Activated CD4-positive, alpha-beta T cell treated with anti-CD3 and anti-CD28 coated beads for 36 hours (primary cell): ENCODE measurements at places on chromosomes 3 and 15.
A peak's percentile ranks its signal among the peaks of the same experiment; 100 is the strongest.

GRCh38 chr3:156808025-156808424 lies 18.1 kb upstream of the LEKR1 start:
- no peak for DNase-seq

DNA sequence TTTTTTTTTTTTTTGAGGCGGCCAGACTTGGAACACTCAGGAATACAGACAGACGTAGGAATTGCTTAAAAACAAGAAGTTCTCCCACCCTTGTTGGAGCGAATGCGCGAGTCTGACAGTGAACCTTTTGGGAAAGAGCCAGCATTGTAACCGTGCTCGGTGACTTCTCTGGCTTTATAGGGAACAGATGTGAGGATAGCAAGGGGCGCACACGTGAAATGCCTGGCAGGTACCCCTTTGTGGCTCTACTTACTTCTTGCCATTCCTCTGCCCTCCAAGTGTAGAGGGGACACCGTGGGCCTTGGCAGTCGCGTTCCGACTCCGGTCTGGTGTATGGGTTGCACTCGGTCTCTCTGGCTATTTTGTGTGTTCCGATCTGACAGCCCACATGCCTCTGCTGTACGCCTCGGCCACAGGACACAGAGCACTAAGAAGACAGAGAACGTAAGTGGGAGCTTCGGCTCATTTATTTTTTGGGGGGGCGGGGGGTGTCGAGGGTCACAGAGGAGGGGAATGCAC lies 126.4 kb downstream of the ADAMTS9 start:
- no peak for DNase-seq

- peak; percentile 76 for DNase-seq
These were observed 170.2 kb upstream of the UMPS start for GRCh38 chr3:124559846-124560574.

DNA sequence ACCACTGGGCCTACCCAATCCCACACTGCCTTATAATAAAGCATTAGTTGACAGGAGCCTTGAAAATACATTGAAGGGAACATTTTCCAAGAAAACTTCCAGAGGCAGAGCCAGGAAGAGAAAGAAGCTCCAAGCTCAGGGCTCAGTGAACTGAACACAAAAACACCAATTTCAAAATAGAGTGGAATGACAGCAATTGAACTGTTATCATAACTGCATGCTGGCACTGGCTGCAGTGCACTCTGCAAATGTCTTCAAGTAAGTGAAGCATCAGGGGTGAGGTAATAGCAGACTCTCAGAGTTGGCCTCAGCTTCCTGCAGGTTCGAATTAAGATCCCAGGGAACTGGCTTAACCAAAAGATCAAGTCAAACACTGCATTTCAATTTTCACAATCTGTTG lies 388.0 kb upstream of the WNT5A start:
- DNase-seq = no peak

DNA sequence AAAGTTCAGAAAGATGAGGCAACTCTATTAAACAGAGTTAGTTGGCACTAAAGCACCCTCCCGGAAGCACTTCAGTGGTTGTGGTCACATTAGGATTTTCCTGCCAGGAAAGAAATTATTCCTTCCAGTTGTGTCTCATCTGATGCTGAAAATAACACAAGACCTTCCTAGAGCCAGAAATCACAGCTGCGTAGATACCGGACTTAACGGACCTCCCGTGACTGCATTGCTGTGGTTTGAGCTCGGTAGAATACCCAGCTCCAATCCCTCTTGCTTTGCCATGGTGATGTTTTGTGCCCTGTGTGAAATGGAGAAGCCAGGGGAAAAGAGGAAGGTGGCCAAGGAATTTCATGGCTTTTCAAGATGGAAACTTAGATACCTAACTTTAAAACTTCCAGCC lies 215.0 kb upstream of the IGF1R start:
- DNase-seq = no peak

DNA sequence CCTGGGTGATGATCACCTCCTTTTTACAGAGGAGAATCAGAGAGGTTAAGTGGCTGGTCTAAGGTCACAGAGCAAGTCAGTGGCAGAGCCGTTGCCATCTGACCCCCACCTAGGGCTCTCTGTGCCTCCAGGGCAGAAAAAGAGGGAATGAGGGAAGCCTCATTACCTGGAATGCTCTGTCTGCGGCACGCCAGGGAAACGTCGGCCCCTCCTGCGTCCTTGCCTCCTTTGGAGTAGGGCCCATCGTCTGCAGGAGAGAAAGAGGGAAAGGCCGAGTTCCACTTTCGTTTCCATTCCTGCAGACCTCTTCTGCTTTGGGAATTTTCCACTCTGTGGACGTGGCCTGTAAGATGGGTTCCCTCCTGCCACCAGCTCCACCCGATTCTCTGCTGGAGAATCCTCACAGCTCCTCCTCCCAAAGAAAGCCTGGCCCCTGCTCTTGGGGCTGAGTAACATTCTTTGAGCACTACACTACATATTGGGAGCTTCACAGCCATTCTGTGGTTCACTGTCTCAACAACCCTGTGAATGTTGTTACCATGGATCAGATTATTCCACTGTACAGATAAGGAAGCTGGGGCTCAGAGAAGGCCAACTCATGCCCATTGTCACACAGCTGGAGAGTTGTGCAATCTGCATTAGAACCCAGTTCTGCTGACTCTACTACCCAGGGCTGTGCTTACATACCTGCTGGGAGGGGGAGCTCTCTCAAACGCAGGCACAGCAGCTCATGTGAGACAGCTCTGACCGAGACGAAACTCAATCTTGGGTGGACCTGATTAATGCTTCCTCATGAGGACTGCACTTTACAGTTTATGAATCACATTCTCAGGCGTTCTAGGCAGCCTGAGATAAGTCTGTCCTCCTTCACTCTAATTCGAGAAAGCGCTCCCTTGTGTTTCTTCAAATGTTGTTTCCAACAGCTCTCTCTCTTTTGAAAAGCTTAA lies 14.2 kb downstream of the GRIP2 start:
- DNase-seq = no peak
